RPMI8226 (cell line): ENCODE measurements at places on chromosomes 3 and 15.

GRCh38 chr15:99485992-99486370 lies 79.8 kb upstream of the MEF2A start:
- no peak for DNase-seq

DNA sequence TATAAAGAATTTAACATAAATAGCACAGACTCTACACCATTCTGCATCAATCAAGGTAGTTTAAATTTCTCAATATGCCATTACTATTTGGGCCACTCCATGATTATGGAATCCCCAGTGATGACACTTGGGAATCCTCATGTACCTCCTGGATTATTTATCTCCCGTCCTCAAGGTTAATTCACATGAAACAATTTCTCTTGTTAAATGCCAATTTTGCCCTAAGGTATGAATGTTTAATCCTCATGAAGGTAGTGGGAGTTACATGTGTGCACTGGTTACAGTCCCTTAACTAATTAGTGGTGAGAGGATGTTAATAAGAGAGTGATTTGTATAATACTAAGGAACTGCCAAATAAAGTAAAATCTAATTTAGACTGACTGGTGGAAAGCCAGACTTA lies 372.3 kb upstream of the MDFIC2 start:
- DNase-seq: no peak

DNA sequence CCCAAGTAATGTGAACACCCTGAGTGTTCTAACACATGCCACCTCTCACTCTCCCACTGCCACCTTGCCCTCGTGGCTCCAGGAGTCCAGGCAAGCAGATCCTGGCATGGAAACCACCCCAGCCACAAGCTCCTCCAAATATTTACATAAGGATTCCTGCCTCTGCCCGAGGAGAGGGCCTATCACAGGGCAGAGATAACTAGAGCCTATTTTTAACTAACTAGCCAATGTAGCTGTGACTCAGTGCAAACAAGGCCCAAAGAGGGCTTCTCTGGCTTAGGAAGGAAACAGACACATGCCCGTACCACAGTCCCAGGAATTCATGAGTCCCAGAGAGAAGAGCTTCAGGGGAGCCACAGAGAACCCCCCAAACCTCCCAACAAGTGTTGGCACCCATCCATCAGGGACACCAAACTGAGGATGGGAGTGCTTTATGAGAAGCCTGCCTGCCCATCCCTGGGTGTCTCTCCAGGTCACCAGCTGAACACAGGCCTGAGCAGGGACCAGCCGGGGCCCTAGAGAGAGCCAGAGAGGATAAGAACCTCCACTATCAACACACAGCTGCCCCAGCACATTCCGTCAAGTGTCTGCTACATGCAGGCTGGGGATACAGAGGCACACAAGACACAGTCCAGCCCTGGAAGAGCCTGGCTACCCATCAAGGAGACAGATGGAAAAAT lies 9.2 kb downstream of the FYCO1 start:
- DNase-seq: no peak

DNA sequence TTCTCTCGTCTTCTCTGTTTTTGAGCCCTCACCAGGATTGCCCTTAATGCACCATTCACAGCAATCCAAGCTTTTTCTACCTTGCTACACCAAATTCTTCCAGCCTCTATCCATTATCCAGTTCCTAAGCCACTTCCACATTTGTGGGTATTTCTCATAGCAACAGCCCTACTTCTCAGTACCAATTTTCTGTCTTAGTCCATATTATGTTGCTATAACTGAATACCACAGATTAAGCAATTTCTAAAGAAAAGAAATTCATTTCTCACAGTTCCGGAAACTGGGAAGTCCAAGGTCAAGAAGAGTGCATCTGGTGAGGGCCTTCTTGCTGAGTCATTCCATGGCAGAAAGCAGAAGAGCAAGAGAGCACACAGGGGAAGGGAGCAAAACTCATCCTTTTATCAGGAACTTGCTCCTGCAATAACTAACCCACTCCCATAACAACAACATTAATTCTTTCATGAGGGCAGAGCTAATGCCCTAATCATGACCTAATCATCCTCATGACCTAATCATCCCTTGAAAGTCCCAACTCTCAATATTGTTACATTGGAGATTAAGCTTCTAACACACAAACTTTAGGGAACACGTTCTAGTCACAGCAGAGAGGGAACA lies 9.7 kb upstream of the EIF1B start:
- DNase-seq: peak; percentile 52

GRCh38 chr3:23612296-23612891 lies 193.4 kb upstream of the UBE2E1 start:
- DNase-seq: no peak

DNA sequence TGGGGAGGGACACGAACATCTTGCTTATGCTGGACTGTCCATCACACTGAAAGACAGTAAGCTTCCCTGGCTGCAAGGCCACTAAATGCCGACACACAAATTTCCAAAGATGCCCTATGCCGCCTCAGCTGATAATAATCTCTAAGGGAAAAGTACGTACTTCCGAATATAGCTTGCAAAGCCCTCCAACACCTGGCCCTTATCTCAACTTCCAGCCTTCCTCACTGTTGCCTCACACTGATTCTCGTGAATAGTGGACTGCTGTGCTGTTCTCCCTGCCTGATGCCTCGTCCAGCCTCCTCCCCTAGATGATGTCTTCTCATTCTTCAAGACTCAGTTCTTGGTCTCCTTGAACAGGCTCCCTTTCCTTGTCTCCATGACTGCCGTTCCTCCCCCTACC lies 72.3 kb downstream of the CD47 start:
- no peak for DNase-seq

DNA sequence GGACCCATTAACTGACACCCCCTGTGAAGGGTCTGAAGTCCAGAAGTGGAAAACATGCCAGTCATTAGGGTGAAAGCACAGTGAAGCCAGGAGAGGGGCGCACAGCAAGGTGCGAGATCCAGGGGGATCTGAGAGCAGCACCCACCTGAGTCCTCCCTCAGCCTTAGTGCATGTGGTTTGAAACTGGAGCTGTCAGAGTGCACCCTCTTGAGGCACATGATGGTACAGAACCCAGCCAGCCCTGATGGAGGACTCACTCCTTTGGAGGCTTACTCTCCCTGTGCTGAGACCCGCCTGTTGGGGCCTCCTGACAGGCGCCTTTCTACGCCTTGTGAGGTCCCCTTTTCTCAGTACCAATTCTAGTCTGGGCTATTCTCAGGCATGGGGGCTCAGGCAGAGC lies 77.8 kb downstream of the IL20RB start:
- DNase-seq: peak; percentile 38

GRCh38 chr3:16828815-16829214 lies 55.9 kb upstream of the PLCL2 start:
- peak; percentile 78 for DNase-seq

DNA sequence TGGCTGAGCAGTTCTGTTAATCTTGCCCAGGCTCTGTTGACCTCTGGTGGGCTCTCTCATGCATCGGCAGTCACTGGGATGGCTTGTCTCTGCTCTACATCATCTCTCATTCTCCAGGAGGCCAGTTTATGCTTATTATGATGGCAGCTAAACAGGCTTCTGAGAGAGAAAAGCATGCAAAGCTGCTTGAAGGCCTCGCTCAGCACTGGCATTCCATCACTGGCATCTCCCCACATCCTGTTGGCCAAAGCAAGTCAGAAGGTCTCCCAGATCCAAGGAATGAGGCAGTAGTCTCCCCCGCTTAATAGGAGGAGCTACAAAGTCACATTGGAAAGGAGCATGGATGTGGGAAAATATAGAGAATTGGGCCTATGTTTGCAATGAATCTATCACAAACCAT lies 212.6 kb downstream of the ZNF621 start:
- DNase-seq: no peak
